ENCODE measurements at places on chromosomes 4 and X. TPM values are rescaled to one million over a fixed set of nuclear protein-coding genes. Genes with fewer than 3 reads are reported as not detected.

DNA sequence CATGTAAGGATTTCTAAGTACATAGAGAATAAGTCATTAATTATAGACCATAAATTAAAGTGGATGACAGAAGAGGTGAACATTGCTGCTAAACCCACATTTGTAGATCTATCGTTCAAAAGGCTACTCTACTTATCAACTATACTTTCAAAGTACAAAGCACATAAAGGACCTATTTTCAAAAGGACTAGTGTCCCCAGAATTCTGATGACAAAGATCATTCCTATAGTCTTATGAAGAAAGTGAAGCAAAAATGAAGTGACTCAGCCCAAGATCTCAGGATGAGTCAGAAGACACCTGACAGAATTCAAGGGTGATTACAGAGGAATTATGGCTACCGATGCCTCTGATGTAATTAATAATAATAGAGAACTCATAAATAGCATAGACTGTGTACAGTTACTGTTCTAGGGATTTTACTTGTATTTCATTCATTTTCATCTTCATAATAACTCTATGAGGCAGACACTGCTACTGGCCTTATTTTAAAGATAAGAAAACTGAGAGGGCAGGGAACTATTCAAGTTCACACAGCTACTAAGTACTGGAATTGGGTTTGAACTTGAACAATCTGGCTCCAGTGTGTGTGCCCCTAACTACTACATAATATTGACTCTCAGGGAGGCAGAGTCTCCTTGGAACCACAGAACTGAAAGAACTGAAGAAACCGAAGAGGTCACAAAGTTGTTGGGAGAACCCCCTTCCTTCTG lies 17.1 kb downstream of the USP46 start:
- no peak for DNase-seq

DNA sequence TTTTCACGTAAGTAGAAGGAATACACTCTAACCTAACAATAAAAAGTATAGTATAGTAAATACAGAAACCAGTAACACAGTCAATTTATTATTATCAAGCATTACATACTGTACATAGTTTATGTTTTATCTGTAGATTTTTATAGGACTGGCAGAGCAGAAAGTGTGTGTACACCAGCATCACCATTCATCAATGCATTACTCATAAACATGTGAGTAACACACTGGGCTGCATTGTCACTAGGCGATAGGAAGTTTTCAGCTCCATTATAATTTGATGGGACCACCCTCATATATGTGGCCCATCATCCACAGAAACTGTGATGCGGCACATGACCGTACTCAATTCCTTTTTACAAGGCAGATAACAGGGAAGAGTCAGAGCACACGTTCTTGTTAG lies 137.8 kb upstream of the RBPJ start:
- DNase-seq = no peak

GRCh38 chr4:131566026-131566425 lies 1583.1 kb upstream of the PCDH10 start:
- DNase-seq = no peak

GRCh38 chrX:94216738-94217137 lies 542.7 kb downstream of the FAM133A start:
- no peak for DNase-seq

DNA sequence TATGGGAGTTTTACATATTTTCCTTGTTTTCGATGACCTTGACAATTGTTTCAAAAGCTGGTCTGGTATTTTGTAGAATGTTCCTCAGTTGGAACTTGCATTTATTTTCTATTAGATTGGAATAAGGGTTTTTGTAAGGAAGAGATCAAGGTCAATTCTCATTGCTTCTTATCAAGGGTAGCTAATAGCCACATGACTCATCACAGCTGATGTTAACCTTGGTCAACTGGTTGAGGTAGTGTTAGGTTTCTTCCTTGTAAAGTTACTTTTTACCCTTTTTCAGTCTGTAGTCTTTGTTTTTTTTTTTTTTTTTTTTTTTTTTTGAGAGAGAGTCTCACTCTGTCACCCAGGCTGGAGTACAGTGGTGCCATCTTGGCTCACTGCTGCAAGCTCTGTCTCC lies 257.2 kb downstream of the SNCA start:
- DNase-seq = no peak

GRCh38 chrX:112874614-112875013 lies 34.0 kb upstream of the AMOT start:
- no peak for DNase-seq

GRCh38 chr4:112038861-112039260 lies 106.4 kb upstream of the FAM241A start:
- DNase-seq = no peak

DNA sequence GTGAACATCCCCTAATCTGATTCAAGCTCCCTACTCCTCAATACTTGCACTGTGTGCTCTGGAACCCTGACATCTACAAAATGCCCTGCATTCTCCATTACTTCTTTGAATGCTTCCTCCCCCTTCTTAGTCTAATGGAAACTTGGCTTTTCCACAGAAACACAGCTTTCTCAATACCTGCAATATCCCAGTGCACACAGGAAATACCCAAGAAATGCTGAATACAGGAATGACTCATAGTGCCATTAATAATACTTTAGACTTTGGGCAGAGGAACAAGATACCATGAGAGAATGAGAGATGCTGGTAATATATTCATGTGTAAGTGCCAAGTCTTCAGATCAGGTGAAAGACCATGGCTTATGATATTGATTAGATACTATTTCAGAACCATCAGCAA lies 5.6 kb downstream of the QRFPR start:
- DNase-seq = no peak

GRCh38 chr4:107050525-107051135 lies 14.5 kb upstream of the DKK2 start:
- no peak for DNase-seq

- no peak for DNase-seq
These were observed 32.2 kb downstream of the PSAPL1 start for GRCh38 chr4:7402526-7402925.

GRCh38 chrX:70970482-70970995 lies 39.6 kb upstream of the SLC7A3 start:
- no peak for DNase-seq

Gene TMEM144
- 8.0 TPM for total RNA-seq

Gene SRPX
- total RNA-seq = 228 TPM

Gene TBC1D25
- total RNA-seq = 13.0 TPM

Gene ABCD1
- 22.6 TPM for total RNA-seq

Gene SPANXD
- not detected for total RNA-seq

All from posterior vena cava (tissue), 2 donors.